ENCODE measurements at places on chromosomes 5 and 9. TPM values are rescaled to one million over a fixed set of nuclear protein-coding genes. Genes with fewer than 3 reads are reported as not detected.

GRCh38 chr5:170427672-170428236 lies 38.6 kb upstream of the KCNMB1 start:
- peak; percentile 72 for DNase-seq

- no peak for DNase-seq
Observed at GRCh38 chr9:34957492-34958410, at the start of gene PHF24. Gene PHF24 (plus strand): TSS chr9:34958285. CDS start chr9:34971299, 13,014 bp downstream.

DNA sequence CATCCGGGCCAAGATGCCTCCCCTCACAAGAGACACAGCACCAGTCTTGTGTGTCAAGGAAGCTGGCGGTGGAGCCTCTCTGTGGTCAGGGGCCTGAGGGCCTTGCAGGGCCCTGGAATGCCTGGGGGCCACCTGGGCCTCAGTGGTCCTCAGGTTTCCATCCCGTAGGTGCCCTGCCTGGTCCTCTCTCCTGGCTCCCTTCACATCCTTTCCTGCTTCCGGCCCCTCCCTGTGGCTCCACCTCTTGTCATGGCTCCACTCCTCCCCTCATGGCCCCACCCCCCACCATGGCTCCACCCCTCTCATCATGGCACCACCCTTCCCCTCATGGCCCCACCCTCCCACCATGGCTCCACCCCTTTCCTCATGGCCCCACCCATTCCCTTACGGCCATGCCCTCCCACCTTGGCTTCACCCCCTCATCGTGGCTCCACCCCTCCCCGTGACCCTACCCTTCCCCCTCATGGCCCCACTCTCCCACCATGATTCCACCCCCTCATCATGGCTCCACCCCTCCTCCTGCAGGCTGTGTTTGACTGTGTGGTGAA lies 175.8 kb downstream of the CACNA1B start:
- no peak for DNase-seq

GRCh38 chr9:16912197-16912596 lies 41.7 kb upstream of the BNC2 start:
- DNase-seq: no peak

DNA sequence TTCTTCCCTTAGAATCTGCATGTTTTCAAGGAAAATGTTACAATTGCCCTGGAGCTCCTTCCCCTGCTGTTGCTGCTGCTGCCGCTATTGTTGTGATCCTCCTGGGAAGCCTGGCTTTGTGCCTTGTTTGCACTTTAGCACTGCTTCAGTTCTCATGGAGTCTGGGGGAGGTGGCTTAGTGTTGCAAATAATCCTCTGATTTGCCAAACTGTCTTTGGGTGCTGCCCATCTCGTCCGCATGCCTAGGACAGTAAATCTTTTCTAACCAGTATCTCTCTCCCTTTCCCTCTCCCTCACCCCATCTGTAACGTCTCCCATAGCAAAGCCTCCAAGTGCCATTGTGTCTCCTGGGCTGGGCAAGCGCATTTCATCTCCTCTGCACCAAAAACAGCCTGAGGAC lies 30.3 kb downstream of the FAM240B start:
- DNase-seq: no peak

- peak; percentile 26 for DNase-seq
Observed at GRCh38 chr9:4298255-4299004, 1.4 kb downstream of the GLIS3 start.

DNA sequence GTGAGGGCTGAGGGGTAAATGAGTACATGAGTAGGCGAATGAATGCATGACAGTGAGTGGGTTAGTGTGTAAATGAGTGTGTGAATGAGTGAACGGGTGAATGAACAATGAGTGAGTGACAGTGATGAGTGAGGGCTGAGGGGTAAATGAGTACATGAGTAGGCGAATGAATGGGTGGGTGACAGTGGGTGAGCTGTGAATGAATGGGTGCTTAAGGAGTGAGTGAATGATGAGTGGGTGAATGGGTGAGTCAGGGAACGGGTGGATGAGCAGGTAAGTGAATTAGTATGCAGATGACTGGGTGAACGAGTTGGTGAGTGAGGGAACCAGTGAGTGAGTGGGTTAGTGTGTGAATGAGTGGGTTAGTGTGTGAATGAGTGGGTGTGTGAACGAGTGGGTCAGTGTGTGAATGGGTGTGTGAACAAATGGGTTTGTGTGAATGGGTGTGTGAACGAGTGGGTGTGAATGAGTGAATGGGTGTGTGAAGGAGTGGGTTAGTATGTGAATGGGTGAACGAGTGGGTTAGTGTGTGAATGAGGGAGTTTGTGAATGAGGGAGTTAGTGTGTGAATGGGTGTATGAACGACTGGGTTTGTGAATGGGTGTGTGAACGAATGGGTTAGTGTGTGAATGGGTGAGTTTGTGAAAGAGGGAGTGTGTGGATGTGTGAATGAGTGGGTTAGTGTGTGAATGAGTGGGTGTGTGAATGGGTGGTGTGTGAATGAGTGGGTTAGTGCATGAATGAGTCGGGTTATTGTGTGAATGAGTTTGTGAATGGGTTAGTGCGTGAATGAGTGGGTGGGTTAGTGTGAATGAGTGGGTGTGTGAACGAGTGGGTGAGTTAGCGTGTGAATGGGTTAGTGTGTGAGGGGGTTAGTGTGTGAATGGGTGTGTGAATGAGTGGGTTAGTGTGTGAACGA lies 32.9 kb downstream of the NKD2 start:
- DNase-seq: no peak

- no peak for DNase-seq
Observed at GRCh38 chr5:124716169-124716568, 30.3 kb downstream of the ZNF608 start.

DNA sequence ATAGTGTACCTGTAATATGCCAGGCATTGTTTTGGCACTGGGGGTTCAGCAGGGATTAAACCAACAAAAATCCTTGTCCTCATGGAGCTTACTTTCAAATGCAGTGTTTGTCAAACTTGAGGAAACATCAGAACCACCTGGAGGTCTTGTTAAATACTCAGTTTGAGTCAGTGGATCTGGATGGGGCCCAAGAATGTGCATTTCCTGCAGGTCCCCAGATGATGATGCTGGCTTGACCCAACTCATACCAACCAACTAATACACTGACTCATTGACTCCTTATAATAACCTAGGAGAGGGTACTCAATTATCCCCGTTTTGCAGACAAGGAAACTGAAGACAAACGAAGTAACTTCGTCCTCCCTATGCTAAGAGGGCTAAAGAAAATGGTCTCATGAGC lies 11.3 kb downstream of the WWC1 start:
- no peak for DNase-seq

PLPP7 gene
- total RNA-seq: 88.2 TPM

DBH gene
- not detected for total RNA-seq

ADGRV1 gene
- 1.4 TPM for total RNA-seq

LCN9 gene
- not detected for total RNA-seq

COL23A1 gene
- 21.4 TPM for total RNA-seq

DCANP1 gene
- not detected for total RNA-seq
